ENCODE measurements at places on chromosomes 2 and 18.

DNA sequence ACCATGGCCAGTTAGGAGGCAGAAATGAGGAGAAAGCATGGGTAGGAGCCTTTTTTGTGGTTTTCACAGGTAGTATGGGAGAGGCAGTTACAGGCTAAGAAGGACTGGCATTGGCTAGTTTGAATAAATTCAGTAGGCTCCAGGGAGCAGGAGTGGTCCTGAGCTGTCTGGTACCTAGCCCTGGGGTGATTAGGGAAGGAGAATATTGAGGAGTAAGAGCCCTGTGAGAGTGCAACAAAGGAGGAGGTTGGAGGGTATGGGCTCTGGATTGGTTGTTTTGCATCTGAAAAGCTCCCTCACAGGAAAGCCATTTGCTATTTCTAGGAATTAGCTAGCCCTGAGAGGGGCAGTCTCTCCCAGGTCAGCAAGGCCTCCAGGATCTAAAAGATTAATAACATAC lies 13.3 kb upstream of the TCF7L1 start:
- no peak for DNase-seq

- DNase-seq, result no peak
Measured at GRCh38 chr2:29767606-29768335, 153.6 kb downstream of the ALK start.

DNA sequence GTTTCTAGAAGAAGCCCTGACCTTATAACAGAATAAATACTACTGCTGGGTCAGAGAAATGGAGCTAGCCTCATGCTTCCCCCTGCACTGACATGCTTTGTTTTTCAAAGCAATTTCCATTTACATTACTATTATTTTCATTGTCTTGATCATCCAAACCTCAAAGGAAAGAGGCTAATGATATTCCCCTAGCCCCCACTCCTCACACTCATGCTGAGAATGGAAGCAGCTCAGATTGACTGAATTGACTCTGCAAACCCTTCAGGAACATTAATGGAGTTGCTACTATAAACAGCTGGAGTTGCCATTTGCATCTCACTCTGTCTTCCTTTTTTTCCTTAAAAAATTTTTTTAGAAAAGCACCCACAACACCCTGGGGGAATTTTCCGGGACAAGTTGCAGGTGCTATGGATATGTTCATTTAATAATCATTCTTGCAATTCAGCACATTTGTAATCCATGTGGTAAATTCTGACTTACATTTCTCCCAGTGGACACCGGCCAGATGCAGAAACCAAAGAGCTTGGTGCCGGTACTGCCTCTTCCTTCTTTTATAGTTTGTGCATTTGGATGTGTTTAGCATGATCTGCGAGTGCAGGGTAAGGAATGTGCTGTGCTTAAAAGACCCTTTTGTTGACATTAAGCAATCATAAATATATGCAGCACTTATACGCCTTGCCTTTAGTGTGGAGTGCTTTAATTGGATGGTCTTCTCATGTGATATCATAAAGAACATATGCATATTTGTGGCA lies 103.3 kb upstream of the OSR1 start:
- DNase-seq, result no peak

DNA sequence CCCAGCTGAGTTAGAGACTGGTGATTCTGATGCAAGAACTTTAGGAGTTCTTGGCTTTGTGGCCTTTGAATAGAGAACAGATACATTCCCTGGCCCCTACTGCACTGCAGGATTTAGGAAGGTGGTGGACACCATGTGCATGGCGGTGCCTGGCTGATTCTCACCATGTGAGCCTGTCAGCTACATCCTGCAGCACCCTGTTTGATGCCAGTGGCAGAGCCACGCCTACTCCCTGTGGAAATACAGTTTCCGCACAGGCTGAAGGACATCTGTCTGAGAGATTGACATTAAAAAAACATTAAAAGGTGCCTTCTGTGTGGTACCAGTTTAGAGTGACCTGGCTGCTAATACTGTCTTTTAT lies 50.0 kb downstream of the KCNE4 start:
- no peak for DNase-seq

DNA sequence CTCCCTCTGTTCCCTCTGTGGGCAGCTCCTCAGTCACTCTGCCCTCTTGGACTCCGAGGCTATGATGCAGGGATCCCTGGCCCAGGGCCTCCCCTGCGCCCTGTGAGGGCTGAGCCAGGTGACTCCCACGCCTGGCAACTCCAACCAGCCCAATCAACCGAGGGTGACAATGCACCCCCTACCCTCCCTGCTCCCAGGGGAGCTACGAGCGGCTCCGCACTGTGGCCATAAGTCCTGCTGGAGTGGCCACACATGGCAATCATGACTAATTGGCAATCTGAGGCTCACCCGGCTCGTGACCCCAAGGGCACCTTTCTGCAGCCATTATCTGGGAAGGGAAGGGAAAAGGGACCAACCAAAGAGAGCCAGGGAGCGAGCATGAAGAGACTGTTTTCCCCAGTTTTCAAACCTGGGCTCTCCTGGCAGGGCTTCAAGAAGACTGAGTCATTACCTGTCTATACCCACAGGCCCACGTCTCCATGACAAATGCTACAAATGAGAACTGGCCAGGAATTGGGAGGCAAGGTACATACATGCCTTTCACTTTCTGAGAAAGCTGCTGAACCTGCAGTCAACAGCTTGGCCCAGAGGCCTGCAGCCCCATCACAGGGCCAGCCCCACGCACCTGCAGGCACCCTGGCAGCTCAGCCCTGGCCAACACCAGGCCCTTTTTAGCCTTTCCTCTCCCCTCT lies 45.1 kb downstream of the RPL31 start:
- no peak for DNase-seq

DNA sequence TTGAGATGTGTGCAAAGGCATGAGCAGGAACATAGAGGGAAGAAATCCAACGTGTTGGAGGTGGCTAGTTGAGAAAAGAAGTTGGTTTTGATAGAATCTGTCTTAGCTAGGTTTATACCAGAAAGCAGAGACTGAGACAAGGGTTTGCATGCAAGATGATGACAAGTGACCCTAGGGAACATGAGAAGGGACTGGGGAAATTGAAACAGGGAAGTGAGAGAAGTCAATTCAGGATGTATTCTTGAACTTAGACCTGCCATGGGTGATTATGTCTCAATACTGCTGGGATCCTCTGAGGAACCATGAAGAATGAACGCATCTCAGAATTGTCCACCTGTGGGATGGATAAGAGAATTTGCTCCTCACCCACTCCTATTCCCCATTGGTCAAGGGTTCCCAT lies 20.5 kb downstream of the IL36A start:
- DNase-seq, result no peak

GRCh38 chr2:70826696-70827350 lies 6.4 kb upstream of the CLEC4F start:
- DNase-seq, result no peak

DNA sequence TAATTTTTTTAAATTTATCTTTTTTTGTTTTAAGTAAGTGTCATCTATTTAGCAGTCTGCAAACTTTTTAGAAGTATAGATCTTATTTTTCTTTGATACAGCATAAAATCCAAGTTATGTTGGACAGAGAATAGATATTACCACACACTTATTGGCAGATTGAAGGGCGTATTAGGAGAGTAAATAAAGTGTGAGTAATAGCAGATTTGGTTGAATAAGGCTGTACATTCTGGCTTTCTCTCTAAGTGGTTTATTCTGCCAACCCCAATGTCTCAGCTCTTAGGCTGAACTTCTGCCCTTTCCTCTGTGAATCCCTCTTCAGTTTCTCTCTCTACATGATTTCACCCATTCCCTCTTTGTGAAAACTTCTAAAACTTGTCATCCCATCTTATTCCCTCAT lies 651.2 kb downstream of the DCC start:
- no peak for DNase-seq

DNA sequence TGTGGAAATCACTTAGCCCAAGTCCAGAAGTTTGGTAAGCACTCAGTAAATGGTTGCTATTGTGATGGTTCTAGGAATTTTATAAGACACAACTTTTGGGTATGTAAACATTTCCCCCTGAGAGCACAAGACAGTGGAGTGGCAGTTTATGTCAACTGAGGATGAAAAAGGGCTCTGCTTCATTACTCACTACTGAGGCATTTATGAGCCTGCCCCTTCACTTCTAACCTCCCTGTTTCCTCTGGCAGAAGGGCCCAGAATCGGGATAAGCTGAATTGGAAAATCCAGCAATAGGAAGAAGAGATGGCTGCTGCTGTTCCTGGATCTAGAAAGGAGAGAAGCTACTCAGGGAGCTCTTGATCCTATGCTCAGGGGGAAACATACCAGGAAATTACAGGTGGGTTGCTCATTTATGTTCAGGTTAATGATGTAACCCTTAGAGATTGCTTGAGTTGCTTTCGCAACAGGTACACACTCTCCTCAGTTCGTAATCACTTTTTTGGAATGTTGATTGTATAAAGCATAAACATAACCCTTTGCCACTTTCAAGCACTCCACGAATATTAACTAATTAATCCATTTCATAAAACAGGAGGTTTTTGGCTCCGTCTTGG lies 46.3 kb downstream of the ADCYAP1 start:
- DNase-seq, result no peak

- DNase-seq, result no peak
Measured at GRCh38 chr2:64620661-64621060, 33.1 kb downstream of the SERTAD2 start.

- no peak for DNase-seq
Measured at GRCh38 chr18:32297579-32298170, 107.8 kb downstream of the MEP1B start.

GRCh38 chr2:217953011-217953481 lies 49.7 kb downstream of the TNS1 start:
- no peak for DNase-seq

DNA sequence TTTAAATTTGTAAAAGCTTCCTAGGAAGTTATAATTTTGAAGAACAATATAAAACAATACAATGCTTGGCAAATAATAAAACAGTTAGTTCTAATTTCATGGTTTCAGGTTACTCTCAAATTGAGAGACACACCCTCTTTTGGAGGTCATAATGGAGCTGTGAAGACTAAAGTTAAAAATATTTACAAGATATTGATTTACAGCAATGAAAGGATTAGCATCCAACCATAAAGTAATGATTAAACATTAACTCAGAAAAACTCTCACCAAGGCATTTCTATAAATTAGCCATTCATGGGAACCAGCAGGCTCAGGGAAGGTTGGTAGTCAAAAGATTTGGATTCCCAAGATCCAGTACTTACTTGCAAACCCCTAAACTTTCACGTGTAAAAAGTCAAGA lies 6.4 kb downstream of the DPP4 start:
- no peak for DNase-seq

DNA sequence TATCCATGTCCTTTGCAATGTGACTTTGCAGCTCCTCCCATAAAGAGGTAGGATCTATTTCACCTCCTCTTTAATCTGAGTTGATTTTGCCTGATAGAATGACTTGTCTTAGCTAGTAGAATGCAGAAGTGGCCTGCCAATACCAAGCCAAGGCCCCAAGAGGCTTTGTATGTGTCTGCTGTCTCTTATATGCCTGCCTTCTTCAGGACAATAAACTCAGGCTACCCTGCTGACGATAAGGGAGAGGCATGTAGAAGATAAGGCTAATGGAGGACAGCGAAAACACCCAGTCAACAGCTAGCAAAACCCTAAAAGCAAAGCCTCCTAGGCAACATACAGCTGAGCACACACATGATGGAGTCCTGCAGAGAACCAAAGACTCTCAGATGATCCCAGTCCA lies 1.8 kb upstream of the ZC3H8 start:
- no peak for DNase-seq

DNA sequence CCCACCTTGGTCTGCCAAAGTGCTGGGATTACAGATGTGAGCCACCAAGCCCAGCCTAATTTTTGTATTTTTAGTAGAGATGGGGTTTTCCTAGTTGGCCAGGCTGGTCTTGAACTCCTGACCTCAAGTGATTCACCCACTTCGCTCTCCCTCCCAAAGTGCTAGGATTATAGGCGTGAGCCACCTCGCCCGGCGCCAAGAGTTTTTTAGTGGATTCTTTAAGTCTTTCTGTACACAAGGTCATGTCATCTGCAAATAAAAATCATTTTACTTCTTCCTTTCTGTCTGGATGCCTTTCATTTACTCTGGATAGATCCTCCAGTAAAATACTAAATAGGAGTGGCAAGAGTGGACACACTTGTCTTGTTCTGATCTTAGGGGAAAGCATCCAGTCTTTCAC lies 61.7 kb downstream of the KCMF1 start:
- no peak for DNase-seq

DNA sequence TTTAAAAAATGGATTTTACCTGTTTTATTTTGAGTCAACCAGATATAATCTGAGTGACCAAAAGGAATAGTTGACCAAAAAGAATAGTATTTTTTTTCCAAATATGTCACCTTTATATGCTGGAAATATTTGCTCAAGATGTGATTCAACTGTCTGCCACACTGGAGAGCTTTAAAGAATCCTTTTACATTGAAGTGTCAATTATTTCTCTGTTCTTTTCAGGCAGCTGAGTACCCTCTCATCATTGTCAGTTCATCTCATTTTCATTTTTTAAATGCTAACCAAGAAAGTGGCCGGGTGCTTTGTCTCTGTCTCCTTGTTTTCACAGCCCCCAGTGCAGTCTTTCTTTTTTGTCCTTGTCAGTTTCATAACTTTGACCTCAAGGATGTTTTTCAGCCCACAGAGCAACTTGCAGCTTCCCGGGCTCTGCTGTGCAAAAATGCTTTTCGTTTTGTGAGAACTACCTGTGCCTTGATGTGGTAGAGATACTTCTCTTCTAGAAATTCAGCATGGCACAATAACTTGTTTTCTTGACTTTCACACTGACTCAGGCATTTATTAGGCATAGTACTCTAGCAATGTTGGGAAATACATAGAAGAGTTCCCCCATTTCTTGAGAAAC lies 23.4 kb upstream of the CERS6 start:
- DNase-seq, result no peak

- DNase-seq, result no peak
Measured at GRCh38 chr2:3598912-3599854, 4.3 kb downstream of the COLEC11 start.

- DNase-seq, result no peak
Measured at GRCh38 chr2:42138163-42139015, 30.8 kb upstream of the EML4 start.

- DNase-seq, result no peak
Measured at GRCh38 chr2:68416081-68416675, 50.9 kb downstream of the FBXO48 start.

DNA sequence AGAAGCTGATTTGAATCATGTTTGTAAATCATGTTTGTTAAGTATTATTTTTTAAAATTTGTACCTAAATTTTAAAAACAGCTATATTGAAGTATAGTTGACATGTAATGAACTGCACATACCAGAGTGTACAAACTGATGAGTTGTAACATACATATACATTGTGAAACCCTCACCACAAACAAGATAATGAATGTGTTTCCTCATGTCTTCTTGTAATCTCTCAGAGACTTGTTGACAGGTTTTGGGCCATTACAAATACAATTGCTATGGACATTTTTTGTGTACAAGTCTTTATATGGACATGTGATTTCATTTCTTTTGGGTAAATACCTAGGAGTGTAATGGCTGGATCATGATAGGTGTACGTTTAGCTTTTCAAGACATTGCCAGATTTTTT lies 21.5 kb downstream of the WDR43 start:
- no peak for DNase-seq

GRCh38 chr2:126823951-126824350 lies 74.7 kb upstream of the TEX51 start:
- DNase-seq, result no peak

- no peak for DNase-seq
Measured at GRCh38 chr2:20186078-20186854, 38.7 kb downstream of the SDC1 start.
